D721Med (cell line): ENCODE measurements at places on chromosomes 1 and 21.

DNA sequence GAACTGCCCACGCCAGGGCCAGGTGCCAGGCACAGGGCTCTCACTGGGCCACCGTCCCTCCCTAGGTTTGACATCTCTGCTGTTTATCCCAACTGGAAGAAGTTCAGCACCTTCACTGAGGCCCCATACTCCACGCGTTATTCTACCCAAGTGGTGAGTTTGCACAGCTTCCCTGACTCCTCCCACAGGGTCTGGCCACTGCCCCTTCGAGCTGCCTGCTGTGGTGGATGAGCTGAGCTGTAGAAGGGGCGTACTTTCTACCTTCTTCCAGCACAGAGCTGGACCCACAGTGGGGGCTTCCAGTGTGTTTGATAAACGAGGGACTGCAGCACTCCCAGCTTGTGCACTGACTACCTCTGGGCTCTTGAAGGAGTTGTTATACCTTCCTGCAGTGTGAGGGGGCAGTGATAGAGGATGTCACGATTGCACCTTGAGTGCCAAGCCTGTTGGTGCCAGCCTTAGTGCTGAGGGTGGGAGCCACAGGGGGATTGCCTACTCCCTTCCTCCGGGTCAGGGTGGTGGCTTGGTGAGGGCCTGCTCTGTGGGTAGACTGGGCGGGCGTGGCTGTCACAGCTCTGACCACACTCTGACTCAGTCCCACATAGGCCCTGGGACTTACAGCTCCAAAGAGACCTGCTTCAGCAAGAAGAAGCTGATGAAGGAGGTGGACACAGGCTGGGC lies 5.9 kb upstream of the TTC22 start:
- no peak for DNase-seq

- no peak for DNase-seq
Observed at GRCh38 chr1:201274616-201275252, 8.6 kb upstream of the PKP1 start.

DNA sequence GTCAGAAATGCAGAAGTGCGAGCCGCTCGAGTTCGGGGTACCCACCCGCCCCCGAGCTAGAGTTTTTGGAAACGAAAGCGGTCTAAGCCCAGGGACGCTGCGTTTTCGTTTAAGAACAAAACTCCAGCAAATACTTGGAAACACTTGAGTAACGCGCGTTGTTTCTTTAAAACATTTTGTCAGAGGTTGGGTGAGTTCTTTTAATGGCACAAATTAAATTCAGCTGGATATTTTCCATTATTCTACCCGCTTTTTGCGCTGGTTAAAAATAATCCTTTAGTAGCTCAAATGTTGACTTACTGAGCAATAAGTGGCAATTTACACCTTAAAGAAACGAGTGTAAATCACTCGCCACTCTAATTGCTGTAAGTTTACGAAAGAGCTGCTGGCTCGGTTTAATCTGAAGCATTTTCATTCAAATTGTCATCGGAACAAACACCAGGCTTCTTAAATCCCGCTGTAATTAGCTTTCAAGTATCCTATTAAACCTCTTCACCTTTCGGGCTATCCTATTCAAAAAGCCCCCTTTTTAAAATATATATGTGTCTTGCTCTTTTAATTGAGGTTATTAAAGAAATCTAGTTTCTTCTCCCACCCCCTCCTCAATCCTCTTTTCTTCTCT lies 1.5 kb downstream of the LHX8 start:
- DNase-seq = no peak

- DNase-seq = no peak
Observed at GRCh38 chr1:6180707-6181311, 688 bp upstream of the CHD5 start.

DNA sequence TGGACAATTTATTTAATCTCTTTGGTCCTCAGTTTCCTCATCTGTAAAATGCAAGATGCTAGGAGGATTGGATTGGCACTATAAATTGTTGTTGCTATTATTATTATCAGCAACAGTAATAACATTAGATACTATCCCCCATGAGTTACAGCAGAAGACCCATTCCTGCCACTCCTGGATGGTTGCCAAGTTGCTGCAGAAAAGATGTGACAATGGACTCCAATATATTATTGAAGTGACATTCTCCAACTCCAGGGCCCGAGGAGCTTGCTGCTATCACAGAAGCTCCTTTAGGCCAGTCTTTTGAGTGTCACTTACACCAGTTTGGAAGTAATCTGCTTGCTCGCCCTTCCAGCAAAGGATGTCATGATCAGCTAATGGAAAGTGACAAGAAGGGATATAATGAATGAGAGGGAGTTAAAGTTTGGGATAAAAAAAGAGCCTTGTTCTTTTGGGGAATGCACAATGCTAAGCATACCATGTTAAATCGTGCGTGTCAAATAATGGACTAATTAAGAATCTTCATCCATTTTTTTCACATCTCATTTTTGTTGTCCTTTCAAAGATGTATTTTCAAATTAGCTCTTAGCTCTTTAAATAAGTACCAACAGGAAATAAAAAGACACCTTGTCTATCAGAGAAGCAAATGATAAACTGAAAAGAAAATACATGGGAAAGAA lies 19.5 kb upstream of the PROX1 start:
- DNase-seq = no peak

- DNase-seq = no peak
Observed at GRCh38 chr1:6075748-6076147, 30.1 kb downstream of the KCNAB2 start.

DNA sequence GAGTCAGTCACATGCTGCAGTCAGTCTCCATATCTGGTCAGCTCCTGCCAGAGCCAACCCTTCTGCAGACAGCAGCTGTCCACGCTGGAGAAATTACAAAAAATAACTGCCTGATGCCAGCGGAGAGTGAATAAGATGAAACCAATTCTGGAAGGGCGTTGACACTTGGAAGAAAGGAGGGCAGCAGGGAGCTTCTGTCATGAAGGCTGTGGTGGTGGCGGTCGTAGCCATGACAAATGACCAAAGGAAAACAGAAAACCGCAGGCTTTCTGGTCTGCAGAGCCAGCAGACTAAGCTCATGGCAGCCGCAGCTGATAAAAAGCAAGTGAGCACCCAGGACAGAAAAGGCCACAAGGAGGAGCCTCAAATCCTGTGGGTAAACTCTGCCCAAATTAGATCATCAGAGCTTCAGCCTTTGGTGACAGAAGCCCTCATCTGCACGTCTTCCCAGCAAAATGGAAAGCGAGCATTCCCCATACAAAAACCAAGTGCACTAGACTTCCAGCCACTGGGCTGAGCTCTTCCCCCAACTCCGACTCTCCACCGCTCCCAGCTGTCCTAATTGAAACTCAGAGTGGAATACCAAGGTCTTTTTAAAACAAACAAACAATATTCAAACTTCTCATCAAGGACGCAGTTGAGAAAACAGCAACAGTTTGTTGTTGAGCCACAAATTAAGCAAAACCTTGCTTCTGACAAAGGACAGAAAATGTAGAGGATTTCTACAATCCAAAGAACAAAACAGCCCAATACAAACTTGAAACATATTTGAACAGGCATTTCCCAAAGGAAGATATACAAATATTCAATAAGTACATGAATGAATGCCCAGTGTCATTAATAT lies 28.7 kb downstream of the RSPH1 start:
- DNase-seq = no peak
